D341Med (cell line): ENCODE measurements at places on chromosomes 7 and 10.

- no peak for DNase-seq
These were observed 1.1 kb downstream of the BAZ1B start for GRCh38 chr7:73520673-73521635.

GRCh38 chr10:46290101-46290886 lies 3.5 kb downstream of the ANTXRL start:
- no peak for DNase-seq

DNA sequence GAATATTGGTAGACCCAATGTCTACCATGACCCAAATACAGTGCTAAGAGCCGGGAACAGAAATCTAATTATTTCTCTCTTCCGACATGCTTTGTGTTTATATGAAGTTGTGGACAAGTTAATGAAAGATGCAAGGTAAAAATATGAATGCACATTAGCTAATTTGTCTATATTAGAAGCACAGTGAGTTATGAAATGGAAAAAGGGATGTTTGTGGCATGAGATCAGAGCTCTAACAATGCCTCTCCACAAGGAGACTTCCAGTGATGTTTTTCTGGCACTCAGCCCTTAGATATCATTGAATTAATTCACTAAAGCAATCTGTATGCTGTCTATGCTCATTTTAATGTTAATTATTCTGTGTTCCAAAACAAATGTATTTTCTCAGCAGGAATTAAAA lies 897.2 kb downstream of the CNTNAP2 start:
- no peak for DNase-seq

GRCh38 chr10:126034586-126034985 lies 138.2 kb downstream of the FANK1 start:
- no peak for DNase-seq

DNA sequence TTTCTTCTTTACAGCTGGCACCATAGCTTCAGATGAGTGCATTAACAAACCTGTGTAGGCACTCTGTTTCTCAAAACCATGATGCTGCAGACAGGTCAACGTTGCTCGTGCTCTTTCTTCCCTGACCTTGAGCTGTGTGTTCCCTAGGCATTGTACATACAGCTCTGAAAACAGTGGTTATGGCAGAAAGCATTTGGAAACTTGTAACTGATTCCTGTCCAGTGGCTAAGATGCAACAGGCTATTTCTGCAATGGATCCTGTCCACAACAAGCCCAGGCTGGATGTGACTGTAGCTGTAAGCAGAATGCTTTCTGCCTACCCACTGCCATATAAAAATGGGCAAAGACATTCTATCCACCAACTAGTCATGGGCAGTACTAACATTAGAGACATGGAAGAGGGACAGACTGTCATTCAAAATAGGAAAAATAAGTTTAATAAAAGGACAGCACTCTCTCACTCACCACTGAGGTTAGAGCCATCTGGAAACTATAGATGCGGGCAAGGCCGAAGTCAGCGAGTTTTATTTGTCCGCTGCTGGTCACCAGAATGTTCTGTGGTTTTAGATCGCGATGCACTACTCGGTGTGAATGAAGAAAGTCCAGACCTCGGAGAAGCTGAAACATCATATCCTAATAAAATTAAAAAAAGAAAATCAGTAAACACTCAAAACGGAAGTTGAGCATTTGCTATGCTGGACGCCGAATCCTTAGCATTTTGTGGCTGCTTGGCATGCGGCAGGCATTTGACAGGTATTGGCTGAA lies 111.0 kb downstream of the CDK6 start:
- no peak for DNase-seq

DNA sequence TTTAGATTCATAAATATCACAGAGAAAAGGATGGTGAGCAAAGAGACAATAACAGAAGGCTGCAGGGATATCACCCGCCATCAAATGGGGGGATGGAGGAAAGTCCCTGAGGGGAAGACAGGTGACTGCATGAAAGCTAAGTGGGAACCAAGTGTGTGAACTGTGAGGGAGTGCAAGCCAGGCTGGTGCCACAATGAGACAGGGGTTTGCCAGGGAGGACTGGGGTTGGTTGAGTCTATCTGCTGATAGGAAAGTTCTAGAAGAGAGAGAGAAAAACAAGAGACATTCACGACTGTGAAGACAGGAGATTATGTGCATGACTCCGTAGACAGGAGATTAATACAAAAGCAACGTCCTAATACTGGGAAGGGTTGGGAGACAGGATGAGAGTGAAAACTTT lies 376.4 kb downstream of the PARD3 start:
- DNase-seq: no peak

- no peak for DNase-seq
These were observed 594.5 kb downstream of the SDK1 start for GRCh38 chr7:3895341-3896116.

DNA sequence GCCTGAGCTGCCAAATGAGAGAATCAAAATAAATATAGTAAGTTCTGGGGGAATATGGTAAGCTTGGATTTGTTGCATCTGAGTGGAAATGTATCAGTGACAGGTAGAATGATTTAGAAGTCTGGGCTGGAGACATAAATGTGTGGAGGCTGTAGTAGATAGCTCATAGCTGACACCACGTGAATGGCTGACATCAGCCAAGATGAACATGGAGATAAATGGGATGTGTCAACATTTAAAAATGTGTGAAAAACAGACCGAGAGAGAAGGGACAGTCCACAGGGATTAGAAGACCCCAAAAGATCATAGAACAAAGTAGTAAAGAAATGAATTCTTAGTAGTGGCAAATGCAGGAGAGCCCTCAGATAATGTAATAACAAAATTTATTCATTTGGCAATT lies 40.9 kb downstream of the NAMPT start:
- no peak for DNase-seq

- no peak for DNase-seq
These were observed 51.4 kb upstream of the EGFR start for GRCh38 chr7:54967377-54967776.

DNA sequence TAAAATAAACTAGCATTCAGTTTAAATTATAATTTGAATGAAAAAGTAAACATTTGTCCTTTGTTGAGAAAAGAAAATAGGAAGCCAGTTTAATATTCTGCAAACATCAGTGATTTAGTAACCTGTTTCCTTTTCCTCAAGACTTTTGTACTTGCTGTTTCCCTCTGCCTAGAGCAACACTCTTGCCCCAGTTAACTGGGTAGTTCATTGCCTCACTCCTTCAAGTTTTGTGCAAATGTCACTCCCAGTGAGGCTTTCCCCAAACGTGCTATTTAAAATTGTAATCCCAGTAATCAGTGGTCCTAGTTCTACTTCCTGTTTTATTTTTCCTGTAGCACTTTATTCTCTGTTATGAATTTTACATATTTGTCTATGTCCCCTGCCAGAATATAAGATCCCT lies 23.8 kb downstream of the DLD start:
- no peak for DNase-seq

- DNase-seq: no peak
These were observed 97.1 kb upstream of the DOCK1 start for GRCh38 chr10:126808103-126808502.

GRCh38 chr10:114678820-114679219 lies 20.7 kb upstream of the ABLIM1 start:
- DNase-seq: no peak

GRCh38 chr7:148334441-148334956 lies 256.1 kb upstream of the C7orf33 start:
- peak; percentile 50 for DNase-seq

DNA sequence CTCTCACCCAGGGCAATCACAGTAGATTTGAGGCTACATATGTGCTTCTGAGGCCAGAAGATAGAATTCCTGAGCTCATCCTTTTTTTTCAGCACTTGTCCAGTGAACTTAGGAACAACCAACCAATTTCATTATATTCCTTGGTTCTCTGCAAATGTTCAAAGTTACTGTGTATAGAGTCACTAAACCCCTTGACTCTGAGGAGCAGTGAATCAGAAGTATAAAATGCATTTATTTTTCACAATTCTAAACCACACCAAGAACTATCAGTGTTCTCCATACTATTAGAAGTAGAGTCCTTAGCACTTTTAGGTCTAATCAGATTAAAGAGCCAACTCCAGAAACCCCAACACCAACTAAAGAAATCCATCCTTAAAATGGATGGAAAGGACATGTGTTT lies 19.6 kb upstream of the PAPSS2 start:
- DNase-seq: no peak

GRCh38 chr7:93011351-93012294 lies 106.2 kb downstream of the SAMD9 start:
- no peak for DNase-seq
